ENCODE measurements at places on chromosomes 6 and 20.

- no peak for ATAC-seq
Measured at GRCh38 chr6:83378621-83379388, 52.0 kb downstream of the ME1 start.

GRCh38 chr6:45896783-45897441 lies 118.7 kb downstream of the CLIC5 start:
- ATAC-seq = no peak

DNA sequence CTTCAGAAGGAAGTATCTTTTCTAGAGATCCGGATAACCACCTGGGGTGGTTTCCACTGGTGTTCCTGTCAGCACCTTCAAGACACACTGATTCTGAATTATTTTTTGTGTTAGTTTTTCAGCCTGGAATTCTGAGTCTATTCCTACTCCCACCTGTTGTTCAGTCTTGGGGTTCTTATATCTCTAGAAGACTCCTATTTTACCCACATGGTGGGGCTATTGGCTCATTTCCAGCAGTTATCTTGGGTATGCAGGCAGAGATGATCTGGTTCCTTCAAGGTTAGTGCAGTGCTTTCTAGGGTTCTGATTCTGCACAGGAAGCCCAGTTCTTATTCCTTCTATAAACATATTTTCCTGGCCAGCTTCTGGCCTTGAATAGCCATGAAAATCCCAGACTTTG lies 175.6 kb upstream of the PDE7B start:
- ATAC-seq = peak; percentile 32

DNA sequence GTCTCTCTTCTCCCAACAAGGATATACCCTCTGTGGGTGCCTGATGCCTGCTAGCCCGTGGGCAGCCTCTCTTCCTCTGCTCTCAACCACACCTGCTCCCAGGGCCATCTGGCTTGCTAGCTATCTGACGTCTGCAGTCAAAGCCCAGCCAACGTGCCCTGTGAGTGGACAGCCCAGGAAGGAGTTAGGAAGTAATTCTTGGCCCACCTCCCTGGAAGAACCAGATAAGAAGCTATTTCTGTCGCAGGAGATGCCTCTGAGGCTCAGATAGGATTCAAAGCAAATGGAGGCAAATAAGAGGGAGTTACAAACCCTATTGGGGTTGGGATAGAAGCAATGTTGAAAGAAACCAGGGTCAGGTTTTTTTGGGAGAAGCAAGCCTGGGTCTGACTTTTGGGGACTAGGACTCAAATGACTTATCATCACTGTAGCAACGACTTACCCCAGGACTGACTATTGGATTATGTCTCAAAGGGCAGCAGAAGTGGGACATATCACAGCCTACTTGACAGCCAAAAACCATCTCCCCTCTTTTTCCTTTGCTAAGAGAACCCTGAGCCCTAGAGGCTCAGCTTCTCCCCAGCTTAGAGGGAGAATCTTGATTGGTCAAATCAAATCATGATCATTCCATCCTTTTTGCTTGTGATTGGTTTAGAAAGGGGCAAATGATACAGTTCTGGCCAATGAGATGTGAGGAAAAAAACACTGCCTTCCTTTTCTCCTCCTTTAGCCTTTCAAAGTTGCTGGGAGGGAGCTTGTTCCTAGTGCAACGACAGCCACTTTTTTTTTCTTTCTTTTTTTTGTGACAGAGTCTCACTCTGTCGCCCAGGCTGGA lies 18.0 kb upstream of the CDK5RAP1 start:
- ATAC-seq = no peak

- ATAC-seq = peak; percentile 13
Measured at GRCh38 chr6:35091346-35092083, 49.6 kb downstream of the TCP11 start.
